ENCODE measurements at places on chromosomes 13 and 19.

GRCh38 chr19:2176337-2176994, 12.7 kb downstream of the DOT1L start:
- DNase-seq = no peak

GRCh38 chr13:113883314-113883811, 19.5 kb upstream of the GAS6 start:
- DNase-seq = no peak

- DNase-seq = no peak
These were observed 92.8 kb upstream of the TPP2 start for GRCh38 chr13:102504002-102504401.

DNA sequence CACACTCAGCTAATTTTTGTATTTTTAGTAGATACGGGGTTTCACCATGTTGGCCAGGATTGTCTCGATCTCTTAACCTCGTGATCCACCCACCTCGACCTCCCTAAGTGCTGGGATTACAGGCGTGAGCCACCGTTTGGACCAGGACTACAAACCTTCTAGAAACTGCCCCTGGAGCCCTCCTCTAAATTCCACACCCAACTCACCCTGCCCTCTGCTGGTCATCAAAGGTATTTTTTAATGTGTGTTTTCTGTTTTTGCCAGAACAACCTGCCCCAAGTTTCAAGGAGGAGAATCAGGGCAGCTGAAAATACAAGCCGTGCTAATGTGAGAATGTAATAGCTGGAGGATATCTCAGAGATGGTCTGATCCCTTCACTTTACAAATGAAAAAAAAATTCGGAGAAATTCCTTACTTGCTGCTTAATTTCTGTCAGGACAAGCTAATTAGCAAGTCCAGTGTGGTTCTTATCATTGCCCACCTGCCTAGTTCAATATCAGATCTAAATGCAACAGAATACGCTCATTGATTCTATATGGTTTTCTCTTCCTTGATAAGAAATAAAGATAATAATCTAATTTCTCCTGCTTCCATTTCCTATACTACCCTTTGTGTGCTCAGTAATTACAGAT, 4.1 kb downstream of the ATP8A2 start:
- no peak for DNase-seq

Data from iPS DF 19.7 (cell line).